ENCODE measurements at places on chromosomes 11 and 22.

DNA sequence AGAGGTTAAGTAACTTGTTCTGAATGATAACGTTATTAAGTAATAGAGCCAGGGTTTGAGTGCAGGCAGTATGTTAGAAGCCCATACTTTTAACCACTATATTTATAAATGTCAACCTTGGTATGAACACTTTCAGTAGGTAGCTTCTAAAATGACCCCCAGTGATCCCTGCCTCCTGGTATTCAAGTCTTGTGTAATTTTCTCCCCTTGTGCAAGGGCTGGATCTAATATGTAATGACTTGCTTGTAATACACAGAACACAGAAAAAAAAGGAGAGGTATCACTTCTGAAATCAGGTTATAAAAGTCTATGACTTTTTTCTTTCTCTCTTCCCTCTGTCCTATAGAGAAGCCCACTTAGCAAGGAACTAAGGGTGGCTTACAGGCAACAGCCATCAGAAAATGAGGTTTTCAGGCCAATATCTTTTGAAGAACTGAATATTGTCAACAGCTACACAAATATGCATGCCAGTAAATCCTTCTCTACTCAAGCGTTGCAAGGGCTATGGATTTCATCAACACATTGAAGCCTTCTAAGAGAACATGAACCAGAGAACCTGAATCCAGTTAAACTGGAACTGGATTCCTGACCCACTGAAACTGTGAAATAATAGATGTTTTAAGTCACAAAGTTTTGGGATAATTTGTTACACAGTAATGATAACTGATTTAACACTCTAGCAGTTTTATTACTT, 712.3 kb downstream of the METTL15 start:
- DNase-seq = no peak

DNA sequence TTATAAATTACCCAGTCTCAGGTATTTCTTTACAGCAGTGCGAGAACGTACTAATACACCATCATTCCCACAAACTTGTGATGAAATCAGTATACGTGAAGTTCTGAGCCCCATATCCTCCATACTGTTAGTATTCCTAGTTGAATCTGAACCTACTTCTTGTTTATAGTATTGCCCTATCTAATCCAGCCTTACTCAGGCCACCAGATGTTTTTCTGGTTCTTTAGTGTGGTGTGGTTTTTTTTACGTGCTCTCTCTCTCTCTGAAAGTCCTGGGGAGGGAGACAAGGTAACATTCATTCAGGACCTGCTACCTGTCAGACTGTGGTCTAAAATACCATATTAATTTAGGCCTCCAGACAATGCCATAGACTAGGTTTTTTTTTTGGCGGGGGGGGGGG, 47.6 kb upstream of the TEAD1 start:
- DNase-seq = no peak

DNA sequence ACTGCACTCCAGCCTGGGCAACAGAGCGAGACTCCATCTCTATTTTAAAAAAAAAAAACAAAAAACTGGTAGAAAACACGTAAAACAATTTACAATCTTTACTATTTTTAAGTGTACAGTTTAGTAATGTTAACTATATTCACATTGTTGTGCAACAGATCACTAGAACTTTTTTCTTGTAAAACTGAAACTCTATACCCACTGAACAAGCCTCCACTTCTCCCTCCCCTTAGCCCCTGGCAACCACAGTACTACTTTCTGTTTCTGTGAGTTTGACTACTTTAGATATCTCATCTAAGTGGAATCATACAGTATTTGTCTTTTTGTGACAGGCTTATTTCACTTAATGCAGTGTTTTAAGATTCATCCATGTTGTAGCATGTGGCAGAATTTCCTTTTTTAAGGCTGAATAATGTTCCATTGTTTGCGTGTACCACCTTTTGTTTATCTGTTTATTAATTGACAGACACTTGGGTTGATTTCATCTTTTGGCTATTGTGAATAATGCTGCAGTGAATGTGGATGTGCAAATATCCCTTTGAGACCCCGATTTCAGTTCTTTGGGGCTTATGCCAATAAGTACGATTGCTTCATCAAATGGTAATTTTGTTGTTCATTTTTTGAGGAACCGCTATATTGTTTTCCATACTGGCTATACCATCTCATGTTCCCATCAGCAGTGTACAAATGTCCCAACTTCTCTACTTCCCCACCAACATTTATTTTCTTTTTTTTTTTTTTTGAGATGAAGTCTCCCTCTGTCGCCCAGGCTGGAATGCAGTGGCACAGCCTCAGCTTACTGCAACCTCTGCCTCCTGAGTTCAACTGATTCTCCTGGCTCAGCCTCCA, 11.0 kb downstream of the DDB2 start:
- DNase-seq = no peak

GRCh38 chr11:115705200-115705599, 201.0 kb upstream of the CADM1 start:
- no peak for DNase-seq

DNA sequence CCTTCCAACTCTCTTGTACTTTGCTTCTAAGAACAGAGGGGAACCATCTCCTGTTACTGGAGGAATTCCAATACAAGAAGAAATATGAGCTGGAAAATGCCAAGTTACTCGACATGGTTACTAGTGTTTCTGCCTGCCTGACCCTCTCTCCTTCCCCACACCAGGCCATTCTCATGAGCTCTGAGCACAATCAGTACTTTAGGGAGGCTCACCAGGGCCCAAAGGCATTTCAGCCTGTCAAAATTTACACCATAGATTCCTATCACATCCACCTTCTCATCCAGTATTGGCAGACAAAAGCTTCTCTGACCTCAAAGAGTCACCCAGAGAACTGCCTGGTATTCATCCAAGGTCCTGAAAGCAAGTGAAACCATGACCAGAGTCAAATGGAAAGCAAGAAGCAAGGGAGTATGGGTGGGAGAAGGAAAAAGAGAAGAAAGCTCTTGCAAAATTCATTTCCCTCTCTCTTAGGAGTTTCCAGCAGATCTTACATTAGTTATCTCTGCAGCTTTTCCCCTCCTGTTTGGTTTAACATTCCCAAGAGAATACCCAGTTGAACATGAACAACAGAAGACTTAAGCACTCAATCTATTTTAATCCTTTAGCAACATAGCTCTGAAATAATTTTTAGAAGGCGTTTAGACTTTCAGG, 58.7 kb upstream of the NCAM1 start:
- no peak for DNase-seq
